ENCODE measurements at places on chromosomes 7 and 10.

- no peak for DNase-seq
Measured at GRCh38 chr7:151348970-151349369, 7.4 kb downstream of the NUB1 start.

GRCh38 chr7:37395618-37396259 lies 52.9 kb downstream of the ELMO1 start:
- DNase-seq: no peak

- DNase-seq: no peak
Measured at GRCh38 chr7:69907720-69908119, 309.4 kb downstream of the AUTS2 start.

DNA sequence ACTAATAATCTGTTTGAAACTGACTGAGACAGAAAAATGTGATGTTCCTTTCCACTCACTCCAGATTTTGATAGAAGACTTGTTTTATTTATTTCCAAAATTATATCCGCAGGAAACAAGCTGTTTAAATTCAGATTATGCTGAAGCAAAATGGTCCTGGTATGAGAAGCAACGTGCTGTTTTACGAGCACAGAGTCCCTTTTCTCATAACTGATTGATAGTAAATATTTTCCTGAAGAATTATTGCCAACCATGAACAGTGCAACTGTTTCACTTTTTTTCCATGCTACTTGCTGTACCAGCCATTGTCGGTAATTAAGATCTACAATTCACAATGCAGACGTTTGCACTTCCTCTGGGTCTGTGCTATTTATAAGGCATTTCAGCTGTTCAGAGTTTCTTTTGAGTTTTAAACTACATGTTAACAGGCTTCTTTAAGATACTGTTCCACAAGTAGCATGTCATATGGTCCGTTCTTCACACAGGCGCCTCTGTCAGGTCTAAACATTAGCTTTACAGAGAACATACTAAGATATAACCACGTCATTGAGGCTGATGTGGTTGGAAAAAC lies 103.8 kb downstream of the POLL start:
- no peak for DNase-seq

GRCh38 chr10:24206334-24206733 lies 2.6 kb upstream of the KIAA1217 start:
- no peak for DNase-seq

DNA sequence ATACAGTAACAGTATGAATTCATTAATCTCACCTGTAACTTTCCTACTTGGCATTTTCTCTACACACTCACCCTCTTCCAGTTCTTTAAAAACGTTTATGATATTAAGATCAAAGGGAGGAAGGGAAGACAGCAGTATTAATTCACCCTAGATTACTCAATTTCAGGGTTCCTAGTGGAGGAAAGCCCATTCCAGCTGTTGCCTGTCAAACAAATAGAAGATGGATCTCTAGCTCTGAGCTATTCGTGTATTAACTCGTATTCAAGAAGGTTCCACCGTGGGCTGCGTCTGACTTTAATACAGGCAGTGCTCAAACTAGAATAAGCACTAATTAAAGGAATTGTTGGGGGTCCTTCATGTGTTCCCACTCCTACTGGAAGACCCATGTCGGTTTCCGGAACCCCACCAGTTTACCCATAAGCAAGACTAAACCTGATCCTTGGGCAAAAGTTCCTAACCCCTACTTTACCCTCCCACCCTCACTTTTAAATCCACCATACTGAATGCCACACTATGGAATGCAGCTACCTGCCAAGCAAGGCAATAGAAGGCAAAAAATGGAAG lies 2.1 kb downstream of the NANOS1 start:
- no peak for DNase-seq

- no peak for DNase-seq
Measured at GRCh38 chr10:18949391-18949790, 99.2 kb upstream of the MALRD1 start.

DNA sequence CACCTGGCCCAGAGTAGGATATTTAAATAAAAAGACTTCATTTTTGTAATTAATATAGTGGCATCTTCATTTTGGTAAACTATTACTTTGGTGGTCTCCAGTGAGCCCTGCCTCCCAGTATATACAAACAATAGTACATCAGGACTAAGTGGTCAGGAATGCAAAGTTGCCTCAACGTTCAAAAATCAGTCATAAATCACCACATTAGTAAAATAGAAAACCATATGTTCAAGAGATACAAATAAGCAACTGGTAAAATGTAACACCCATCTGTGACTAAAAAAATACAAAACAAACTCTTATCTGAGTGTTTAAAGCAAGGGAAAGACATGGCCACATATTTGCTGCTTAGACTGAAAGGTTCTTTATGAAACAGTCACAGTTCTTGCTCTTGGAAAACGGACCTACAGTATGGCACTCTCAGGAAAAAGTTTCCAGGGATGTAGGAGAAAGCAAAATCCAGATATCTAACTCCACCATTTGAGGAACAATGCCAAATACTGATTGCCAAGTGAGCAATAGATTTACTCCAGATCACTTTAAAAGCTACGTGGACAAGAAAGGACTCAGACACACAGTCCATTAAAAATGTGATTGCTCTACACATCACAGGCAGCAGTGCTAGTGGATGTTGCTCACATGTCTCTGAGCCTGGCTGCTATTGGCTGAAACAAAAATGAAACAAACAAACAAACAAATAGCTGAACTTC lies 15.1 kb upstream of the RHOBTB1 start:
- DNase-seq: no peak

DNA sequence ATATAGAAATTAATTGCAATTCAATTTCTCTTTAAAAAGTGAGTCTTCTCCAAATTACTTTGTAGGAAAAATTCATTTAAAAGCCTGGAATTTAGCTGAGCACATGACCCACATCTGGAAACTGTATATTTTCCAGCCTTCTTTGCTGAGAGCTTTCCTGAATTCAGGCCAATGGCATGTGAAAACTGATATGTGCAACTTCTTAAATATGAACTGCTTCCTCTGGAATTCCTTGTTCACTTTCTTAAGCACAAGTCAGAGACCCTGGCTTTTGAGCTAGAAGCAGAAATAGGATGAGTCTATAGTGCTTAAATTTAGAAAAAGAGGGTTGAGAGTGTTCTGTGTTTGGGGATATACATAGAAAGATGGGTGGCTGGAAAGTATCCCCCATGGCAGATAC lies 365.1 kb upstream of the MTPN start:
- DNase-seq: no peak

GRCh38 chr7:17680943-17681351 lies 259.3 kb downstream of the SNX13 start:
- no peak for DNase-seq

DNA sequence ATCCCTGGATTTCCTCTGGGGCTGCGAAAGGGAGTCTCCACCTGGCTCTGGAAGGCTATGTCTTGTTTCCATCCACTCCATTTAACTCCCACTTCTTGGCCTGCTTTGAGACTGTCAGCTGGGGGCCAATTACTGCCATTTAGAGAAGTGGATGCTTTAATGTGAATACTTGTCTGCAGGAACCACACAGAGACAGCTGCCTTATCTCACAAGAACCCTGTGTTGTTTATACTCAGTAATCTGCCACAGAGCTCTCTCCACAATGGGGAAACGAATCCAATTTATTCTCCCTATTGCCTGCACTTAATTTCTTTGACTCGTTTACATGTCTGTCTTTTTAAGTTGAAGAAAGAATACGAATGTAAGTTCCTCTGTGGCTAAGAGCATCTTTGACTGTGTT lies 787.0 kb upstream of the C7orf33 start:
- DNase-seq: no peak

GRCh38 chr7:19235680-19236079 lies 90.5 kb upstream of the FERD3L start:
- no peak for DNase-seq

DNA sequence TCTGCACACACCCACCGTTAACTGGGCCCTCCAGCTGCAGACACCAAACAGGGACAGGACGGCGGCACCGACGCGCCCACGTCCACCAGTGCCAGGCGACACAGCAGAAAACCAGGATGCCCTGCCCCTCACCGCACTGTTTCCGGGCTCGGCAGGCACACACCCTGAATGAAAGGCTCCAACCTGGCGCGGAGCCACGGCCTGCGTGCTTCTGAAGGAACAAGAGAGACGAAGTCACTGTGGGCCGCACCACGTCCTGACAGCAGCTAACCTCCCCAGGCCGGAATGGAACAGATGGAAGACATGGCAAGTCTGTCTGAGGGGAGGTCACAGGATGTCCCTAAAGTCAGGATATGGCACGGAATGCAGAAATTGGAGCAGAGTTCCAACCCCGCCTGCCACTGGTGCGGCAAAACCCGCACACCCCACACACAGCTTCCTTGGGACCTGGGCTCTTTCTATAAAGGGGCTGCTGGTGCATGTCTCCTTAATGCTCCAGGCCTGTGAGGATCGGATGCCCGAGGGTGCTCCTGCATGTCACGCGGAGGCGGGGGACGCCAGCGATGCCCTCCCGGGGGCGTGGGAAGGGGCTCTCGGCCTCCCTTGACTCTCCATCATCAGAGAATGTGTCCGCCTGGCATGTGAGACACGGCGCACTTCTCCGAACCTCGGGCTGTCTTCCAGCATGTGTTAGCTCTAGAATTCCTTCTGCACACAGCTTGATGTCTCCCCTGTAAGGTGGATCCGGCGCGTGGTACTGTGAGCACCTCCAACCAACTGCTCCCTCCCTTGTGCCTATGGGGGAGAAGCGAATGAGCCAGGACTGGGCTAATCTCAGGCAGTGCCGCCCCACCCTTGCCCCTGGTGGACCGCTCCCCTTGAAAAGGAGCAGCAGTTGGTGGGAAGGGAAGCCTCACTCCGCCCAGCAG lies 3.9 kb upstream of the GPER1 start:
- DNase-seq: no peak

- no peak for DNase-seq
Measured at GRCh38 chr7:69889338-69889975, 291.2 kb downstream of the AUTS2 start.
